Activated T-cell treated with anti-CD3 and anti-CD28 coated beads for 4 hours (primary cell): ENCODE measurements at places on chromosomes 7 and 10.

DNA sequence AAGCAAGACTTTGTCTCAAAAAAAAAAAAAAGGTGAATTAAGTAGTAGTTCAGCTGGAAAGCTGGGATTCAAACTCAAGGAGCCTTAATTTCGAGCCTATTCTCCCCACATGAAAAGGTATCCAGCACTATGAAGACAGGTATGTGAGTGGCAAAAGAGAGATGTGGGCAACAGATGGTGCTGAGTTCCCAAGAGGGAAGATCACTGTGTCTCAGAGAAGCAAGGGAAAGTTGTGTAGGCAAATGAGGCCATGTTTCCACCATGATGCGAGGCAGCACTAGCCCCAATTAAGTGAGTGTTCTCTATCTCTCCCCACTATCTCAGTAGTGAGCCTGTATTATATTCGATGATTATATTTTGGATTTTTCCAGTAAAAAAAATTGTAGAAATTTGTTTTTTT, 19.8 kb upstream of the ST7 start:
- DNase-seq = no peak

GRCh38 chr7:140242057-140243031, 65.6 kb upstream of the KDM7A start:
- DNase-seq = no peak

GRCh38 chr10:117541405-117541908, 1.1 kb upstream of the EMX2 start:
- no peak for DNase-seq

- DNase-seq = no peak
These were observed 42.2 kb downstream of the POLL start for GRCh38 chr10:101545898-101546297.

- no peak for DNase-seq
These were observed 186.6 kb upstream of the INHBA start for GRCh38 chr7:41889472-41889871.

GRCh38 chr10:51063659-51064535, 10.4 kb upstream of the PRKG1 start:
- no peak for DNase-seq

- DNase-seq = no peak
These were observed 247.6 kb downstream of the EMX2 start for GRCh38 chr10:117790179-117790578.

GRCh38 chr10:21265622-21266021, 259.9 kb downstream of the SKIDA1 start:
- no peak for DNase-seq
